ENCODE measurements at places on chromosomes 7 and 10.

DNA sequence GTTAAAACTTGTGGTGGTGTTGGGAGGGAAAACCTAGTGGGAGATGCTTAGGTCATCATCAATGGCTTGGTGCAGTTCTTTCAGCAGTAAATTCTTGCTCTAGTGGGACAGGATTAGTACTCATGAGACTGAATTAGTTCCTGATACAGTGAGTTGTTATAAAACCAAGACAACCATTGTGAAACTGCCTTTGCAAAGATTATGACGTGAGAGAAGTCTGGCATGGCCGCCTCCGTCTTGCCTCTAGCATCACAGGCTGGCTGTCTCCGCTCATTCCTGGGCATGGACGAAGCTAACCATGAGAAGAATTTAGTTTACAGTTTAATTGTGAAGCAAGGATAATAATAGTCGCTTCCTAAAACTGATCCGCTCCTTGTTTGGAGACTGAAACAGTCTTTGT, 186.4 kb downstream of the KIF20B start:
- no peak for DNase-seq

- DNase-seq: no peak
Observed at GRCh38 chr10:119166118-119166500, 595 bp upstream of the SFXN4 start.

GRCh38 chr10:81876253-81877077, 1.5 kb downstream of the NRG3 start:
- no peak for DNase-seq

GRCh38 chr7:111958896-111959295, 247.3 kb downstream of the DOCK4 start:
- DNase-seq: no peak

GRCh38 chr7:25565949-25566348, 337.7 kb upstream of the NPVF start:
- DNase-seq: peak; percentile 38

DNA sequence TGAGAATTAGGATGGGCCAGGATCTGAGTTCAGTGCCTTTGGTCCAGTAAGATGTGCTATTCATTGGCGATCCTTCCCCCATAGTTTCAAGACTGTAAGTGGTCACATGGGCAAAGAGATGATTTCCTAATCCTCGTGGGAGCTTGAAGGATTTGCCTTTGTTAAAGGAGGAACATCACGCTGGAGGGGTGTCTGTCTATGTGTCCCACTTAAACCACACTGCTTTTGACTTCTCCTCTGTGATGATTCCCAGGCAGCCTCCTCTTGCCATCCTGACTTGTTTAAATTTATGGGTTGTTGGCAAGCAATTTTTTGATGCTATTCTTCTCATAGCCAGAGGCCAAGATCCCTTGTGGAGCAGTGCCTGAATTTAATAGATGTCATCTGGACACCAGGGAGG, 154.0 kb downstream of the TCF7L2 start:
- DNase-seq: no peak

DNA sequence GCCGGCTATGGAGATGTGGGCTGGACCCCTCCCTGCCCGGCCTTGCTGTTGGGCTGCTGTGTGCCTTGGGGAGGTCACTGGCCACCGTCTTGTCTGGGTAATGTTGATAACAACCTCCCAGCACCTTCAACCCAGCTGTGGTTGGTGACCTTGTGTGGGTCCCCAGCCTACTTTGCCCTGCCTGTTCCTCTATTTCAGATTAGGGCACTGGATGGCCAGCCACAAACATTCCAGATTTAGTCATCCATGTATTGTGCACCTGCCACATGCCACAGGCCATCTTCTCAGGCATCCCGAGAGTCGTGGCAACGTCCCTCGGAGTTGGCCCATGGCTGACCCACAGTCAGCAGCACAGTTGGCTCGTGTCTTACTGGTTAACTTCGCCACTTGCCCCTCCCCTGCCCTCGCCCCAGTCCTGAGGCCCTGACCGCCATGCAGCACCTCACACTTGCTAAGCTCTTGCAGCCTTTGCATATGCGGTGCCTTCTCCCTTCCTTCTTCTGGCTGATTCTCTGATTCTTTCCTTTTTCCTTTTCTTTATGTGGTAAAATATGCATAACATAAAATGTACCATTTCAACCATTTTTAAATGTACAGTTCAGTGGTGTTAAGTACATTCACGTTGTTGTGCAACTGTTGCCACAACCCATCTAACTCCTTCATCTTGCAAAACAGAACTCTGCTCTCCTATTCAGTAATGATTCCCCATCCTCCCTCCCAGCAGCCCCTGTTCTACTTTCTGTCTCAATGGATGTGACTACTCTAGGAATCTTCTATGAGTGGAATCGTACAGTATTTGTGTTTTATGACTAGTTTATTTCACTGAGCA, 60.6 kb downstream of the PRF1 start:
- no peak for DNase-seq

GRCh38 chr7:70700941-70701425, 431.0 kb upstream of the GALNT17 start:
- no peak for DNase-seq

DNA sequence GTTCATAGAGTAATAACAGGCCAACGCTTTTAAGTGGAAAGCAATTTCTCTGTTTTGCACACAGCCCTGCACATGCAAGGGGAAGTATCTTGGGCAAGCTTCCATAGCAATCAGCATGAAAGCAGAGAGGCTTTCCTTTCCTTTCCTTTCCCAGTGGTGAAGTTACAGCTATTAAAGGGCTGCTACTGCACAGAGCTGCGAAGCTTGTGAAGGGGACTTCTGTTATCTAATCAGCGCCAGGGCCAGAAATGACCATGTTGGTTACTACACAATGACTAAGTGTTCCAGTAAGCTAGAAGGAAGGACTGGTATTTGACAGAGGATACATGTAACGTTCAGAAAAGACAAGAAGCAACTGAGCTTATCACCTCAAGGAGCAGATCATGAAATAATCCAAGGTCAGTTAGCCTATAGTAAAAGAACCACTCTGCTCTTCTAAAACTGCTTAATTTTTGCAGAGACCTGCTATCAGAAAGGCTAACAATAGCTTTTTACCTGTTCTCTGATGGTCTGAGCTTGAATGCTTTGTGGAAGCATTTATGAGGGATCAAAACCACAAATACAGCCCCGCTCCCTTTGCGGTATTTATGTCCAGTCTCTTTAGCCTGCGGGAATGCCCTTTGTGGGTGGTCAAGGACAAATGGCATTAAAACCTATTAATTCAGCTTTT, 45.9 kb downstream of the SGMS1 start:
- DNase-seq: no peak

DNA sequence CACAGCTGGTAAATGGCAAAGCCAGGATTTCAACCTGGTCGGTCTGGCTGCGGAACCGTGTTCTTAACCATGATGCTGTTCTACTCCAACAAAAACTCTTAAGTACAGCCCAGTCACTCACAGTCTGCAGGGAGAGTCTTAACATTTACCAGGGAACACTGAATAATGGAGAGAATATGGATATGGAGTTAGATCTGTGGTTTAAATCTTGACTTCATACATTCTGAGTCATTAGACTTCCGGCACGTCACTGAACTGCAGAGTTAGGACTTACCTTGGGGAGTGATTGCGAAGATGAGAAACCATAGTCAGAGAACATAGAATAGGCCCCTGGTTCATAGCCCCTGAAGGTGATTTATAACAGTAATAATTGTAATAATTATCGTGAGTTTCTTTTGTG, 61.7 kb downstream of the ADRA2A start:
- DNase-seq: no peak

- no peak for DNase-seq
Observed at GRCh38 chr7:122429926-122430325, 125.4 kb upstream of the FEZF1 start.

DNA sequence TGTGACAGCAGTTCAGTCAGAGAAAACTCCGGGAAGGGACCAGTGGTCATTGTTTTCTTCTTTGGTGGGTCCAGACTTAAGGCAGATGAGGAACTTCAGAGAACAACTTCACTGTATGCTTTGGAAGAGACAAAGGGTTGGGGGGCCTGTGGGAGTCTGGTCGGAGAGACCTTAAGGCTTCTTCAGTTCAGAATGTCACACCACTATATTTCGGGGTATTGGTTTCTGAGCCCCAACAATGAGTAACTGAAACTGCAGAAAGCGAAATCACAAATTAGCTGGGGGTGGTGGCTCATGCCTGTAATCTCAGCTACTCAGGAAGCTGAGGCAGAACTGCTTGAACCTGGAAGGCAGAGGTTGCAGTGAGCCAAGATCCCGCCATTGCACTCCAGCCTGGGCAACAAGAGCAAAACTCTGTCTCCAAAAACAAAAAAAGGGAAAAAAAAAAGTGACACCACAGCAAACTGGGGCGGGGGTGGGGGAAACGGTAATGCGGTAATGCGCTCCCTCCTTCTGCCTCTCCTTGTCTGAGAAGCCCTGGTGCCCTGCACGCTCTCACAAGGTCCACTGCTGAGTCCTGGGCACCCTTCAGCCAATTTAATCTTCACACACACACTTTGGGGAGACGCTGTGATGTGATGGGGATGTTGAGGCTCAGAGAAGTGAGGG, 2.2 kb upstream of the ADIRF start:
- DNase-seq: no peak

DNA sequence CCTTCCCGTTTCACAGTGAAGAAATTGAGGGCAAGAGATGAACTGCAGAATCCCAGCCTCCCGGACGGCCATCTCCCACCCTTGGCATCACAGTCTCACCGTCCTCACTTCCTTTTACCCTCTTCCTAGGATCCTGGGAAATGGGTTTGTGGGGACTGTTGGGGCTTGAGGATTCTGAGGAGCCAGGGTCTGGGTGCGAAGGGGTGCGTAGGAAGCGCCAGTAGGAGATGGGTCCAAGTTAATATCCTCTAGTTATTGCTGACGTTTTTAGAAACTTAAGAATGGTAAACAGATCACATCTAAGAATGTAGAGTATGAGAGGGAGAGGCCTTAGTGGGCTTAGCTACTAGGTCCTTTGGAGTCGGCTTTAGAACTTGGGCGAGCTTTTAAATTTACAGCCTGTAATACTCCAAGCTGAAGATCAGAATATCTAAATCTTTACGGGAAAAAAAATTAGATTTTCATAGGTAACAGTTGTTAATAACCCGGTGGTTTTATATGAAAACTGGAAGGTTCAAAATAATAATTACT, 696 bp downstream of the MALSU1 start:
- no peak for DNase-seq

GRCh38 chr10:103983367-103983911, 16.5 kb downstream of the SLK start:
- no peak for DNase-seq

DNA sequence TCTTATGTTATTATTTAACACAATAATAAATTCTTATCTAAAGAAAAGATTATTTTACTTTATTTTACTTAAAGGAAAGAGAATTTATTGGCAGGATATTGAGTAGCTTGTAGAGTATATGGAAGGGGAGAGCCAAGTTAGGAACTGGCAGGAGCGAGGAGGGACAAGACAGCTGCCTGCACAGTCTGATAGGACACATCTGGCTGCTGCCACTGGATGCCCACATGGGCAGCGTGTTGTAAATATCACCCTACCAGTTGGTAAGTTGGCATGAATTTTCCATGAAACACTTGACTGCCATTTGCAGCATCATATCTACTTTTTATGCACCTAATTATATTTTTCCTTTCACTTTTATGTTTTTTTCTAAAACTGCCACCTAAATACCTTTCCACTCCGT, 19.6 kb downstream of the SRI start:
- no peak for DNase-seq

- no peak for DNase-seq
Observed at GRCh38 chr7:67518580-67518979, 521.9 kb downstream of the TYW1 start.

GRCh38 chr7:130943336-130943901, 209.4 kb upstream of the KLF14 start:
- DNase-seq: peak; percentile 38

DNA sequence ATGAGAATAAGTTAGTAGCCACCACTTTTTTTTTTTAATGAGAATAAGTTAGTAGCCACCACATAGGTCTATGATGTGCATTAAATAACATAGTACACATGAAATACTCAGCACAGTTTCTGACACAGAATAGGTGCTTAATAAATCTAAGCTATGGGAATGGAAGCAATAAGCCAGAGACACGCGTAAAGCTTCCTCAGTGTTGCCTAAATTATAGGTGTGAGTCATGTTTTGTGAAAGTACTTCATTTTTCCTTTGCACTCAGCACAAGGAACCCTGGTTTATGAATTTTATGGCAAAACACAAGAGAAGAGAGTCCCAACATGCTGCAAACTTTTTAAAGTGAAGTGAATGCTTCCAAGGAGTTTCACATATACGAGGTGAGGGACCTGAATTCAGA, 267.4 kb downstream of the RNLS start:
- DNase-seq: no peak

DNA sequence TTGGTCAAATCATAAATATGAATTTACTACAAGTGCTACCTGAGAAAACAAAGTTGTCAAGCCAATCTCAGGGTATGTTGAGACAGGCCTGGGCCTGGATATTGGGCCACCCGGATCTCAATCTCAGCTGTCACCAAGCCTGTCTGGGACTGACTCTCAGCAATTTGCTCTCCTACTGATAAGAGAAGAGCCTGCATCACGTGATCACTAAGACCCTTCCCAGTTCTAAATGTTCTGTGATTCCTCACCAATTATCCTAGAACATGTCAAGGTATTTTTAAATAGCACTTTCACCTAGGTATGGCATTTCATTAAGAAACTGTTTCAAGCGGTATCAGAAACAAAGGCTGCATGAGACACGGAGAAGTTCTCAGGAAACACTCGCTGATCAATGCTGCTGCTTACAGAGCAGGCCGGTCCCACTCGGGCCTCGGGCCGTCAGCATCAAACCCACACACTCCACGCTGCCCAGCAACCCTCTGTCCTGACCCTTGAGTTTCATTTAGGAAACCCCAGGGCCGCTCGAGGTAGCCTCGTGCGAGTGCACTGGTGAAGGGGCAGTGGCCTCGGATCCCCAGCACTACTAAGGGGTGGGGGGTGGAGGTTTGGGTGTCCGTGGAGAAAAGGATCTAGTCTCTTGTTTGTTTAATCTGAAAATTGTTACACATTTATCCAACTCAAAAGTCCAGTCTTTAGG, 4.1 kb downstream of the KLF6 start:
- no peak for DNase-seq

DNA sequence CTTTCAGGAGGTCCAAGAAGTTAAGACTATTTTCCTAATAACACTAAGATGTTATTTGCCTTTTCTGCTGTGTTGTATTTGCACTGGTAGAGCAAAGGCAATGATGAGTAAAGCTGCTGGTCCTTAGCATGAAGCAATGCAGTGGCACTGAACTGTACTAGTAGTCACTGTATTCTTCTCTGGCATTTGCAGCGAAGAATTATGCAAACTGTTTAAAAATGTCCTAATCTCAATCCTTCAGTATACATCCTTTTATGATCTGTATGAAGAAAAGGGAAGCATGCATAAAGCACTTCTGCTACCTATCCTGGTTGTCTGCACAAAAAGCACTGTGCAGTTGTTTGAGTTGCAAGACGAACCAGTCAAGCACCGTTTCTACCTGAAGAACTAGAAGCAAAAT, 20.4 kb downstream of the IGF2BP3 start:
- DNase-seq: no peak

Data from HTR-8/SVneo (cell line).